ENCODE measurements at places on chromosomes 6 and 20.
A peak's percentile ranks its signal among the peaks of the same experiment; 100 is the strongest.

- peak; percentile 60 for DNase-seq
Observed at GRCh38 chr20:23441850-23442313, 2.4 kb downstream of the CSTL1 start.

- no peak for DNase-seq
Observed at GRCh38 chr6:14271789-14272736, 154.5 kb downstream of the CD83 start.

- DNase-seq: no peak
Observed at GRCh38 chr6:98942263-98942803, 5.4 kb downstream of the FBXL4 start.

DNA sequence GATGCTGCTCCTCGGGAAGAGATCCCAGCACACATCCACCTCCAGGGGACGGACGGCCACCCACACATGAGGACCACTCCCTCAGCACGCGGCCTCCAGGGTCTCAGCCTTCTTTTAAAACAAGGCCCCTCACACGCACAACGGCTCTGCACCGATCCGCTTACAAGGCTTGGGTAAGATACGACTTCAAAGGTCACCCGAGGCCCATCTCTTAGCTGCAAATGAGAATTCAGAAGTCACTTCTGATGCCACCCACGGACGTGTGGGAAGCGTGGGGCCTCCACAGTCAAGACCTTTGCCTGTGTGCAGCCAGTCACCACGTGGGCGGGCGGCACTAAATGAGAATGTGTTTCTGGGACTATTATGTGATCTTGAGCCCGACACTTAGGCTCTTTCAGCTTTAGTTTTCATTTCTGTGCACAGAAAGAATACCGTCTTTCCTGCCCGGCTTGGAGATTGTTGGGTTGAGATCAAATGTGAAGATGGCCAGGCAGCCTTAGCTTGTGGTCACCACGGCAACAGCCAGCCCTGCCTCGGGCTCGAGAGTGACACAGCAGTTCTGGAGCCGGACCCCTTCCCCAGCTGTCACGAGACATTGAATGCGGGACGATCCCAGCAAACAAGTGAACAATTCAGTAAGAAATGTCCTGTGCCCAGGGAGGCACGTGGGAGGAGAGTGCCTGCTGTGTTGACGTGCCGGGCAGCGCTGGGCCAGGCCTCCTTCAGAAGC, 91.6 kb downstream of the RAMACL start:
- no peak for DNase-seq

DNA sequence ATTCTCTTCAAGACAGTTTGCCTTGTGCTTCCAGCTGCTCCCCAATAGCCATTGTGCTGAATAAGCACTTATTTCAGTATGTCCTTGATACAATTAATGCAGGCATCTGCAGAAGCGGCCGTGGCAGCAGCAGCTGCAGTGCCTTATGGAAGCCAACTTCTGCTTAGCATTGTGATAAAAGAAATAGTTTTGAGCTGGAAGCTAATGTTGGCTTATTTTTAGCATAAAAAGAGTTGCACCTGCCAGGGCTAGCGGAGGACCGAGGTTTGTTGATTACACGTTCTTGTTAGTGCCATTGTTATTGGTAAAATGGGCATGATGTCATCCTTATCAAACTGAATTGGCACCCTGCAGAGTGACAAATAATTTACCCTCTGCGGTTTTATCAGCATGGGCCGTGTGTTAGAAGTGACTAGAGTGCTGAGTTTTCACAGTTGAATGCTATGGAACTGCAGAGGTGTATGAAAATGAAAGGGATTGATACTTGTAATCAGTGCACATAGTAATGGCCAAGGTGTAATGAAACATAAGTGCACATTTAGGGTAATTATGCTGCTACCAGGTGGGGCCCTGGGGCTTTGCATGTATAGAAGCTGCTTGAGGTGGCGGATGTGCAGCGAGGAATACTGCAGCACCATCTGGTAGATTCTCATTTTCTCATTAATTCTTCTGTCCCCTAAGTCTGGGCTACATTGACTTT, 334.3 kb downstream of the CDKAL1 start:
- DNase-seq: peak; percentile 58

DNA sequence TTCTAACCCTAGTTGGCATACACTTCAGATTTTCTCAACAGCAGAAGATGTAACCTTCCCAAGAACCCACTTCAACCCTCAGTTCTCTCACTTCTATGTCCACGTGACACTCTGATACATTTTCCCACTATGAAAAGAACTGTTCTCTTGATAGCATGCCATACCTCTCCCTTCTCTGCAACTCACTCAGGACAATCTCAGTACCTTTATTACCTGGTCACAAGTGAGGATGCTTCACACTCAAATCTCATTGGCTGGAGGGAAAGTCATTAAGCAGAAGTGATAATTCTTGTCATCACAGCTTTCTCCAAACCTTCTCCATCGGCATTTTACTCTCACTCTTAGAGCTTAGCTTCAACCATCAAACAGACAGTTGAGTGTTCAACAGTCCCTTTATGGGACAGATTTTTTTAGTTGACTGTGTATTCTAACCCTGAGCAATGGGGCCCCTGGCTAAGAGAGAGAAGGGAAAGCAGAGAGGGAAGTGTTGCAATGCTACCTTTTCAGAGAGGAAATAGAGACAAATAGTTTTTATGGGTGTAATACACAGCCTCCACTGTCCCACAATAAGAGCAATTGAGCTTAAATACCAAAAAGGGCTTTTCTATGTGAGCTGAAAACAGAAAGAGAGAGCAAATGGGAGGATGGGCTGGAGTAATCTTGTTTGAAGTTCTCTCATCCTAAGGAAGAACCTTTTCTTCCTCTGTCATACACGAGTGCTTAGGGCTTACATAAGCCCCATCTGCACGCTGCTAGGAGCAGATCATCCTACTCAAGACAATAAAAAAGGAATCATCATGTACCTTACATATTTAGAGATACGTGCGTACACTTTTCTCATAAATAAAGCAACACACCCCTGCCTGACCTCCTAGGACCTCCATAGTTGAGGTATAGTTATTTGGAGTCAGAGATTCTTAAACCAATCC, 16.0 kb downstream of the HLA-DPA1 start:
- DNase-seq: no peak

DNA sequence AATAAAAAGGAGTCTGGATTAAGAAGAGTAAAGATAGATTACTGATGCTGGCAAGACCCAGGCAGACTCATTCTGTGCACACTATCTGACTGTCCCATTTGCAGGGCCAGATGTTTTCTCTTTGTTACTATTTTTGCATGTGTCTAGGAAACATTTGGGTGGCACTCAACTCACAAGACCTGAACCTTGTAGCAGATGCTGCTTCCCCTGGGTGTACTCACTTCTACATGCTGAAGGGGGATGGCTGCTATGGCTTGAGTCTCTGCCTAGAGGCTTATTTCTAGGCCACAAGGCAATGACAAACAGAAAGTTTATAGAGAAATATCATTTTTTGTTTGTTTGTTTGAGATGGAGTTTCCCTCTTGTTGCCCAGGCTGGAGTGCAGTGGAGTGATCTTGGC, 351.4 kb downstream of the FOXA2 start:
- DNase-seq: no peak

- no peak for DNase-seq
Observed at GRCh38 chr20:59912609-59913008, 20.8 kb downstream of the SYCP2 start.

DNA sequence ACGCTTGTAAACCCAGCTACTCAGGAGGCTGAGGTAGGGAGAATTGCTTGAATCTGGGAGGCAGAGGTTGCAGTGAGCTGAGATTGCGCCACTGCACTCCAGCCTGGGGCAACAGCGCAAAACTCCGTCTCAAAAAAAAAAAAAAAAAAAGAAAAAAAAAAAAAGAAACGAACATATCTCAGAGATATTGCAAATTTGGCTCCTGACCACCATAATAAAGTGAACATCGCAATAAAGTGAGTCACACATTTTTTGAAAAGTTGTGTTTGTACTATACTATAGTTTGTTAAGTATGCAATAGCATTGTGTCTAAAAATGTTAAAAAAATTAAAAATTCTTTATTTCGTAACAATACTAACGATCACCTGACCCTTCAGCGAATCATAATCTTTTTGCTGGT, 13.3 kb downstream of the RSPH9 start:
- no peak for DNase-seq

DNA sequence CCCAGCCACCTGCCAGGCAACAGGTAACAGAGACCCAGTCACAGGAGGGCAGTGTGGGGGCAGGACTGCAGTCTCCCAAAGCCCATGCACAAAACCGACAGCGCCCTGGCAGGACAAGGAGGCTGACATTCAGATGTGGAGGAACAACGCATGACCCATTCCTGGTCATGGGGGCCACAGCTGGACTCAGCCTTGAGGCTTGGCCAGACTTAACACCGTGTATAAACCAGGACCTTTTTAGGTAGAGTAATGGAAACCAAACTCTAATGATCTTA, 8.1 kb downstream of the GFRA4 start:
- no peak for DNase-seq

- DNase-seq: peak; percentile 45
Observed at GRCh38 chr6:163392533-163392932, 22.0 kb upstream of the QKI start.

DNA sequence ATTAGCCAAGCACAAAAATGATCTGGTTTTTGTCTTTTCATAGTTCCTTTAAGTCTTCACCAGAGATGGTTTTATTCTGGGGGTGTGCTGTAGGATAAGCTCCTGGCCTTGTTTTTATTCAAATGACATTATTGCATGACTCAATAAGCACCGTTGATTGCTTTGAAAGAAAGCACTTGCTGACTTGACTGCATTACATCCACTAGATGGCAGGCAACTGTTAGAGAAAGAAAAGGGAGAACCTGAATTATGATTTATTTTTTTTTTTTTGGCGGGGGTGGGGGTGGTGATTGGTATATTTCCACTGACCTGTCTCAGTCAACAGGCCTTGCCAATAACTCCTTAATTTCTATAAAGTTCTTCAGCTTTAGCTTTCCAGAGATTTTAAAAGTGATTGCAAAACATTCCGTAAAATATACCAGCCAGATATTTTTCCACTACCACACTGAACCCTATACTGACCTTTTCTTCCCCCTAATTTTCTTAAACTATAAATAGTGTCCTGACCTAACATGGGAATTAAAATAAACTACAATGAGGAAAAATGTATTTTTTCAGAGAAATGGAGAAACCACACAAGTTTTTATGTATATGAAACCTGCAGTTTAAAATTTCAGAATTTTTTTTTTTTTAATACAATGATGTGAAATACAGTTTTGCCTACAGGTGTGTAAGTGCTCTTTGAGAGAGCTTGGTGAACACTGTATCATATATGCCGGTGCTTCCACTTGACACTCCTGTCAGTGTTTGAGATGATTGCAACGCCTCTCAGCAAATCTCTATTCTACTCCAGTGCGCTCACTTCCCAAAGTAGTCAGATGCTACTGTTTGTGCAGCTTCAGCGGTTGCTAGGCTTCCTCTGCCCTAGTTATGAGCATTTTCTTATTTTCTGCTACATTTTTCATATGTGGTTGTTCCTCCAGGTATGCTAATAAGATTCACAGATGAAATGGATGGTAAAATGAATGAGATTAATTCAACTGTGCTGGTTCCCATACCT, 274.3 kb downstream of the CD109 start:
- no peak for DNase-seq

GRCh38 chr6:119148098-119148824, 69.8 kb upstream of the FAM184A start:
- DNase-seq: no peak

DNA sequence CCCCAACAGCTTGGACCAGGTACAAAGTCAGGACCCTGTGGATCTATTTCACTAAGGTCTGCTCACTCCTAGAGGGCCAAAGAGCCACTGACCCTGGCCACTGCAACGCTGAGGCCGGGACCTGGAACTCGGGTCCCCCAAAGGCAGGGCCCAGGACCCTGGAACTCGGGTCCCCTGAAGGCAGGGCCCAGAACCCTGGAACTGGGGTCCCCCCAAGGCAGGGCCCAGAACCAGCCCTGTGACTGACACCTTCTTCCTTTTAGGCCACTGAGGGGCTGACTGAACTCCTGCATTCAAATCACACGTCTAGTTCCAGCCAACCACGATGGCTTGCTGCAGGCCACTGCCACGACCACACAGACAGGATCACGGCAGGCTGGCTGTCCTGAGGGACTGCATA, 9.4 kb downstream of the TCFL5 start:
- no peak for DNase-seq

GRCh38 chr6:99575544-99576227, 7.2 kb upstream of the CCNC start:
- no peak for DNase-seq

DNA sequence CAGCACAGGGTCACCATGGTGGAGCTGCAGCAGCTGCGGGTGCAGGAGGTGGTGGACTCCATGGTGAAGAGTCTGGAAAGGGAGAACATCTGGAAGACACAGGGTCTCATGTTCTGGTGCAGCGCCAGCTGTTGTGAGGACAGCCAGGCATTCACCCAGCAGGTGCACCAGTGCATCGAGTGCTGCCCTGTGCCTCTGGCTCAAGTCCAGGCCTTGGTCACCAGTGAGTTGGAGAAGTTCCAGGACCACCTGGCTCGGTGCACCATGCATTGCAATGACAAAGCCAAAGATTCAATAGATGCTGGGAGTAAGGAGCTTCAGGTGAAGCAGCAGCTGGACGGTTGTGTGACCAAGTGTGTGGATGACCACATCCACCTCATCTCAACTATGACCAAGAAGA, 22.9 kb upstream of the RIPK1 start:
- no peak for DNase-seq

- no peak for DNase-seq
Observed at GRCh38 chr6:17712576-17712975, 5.9 kb upstream of the NUP153 start.

DNA sequence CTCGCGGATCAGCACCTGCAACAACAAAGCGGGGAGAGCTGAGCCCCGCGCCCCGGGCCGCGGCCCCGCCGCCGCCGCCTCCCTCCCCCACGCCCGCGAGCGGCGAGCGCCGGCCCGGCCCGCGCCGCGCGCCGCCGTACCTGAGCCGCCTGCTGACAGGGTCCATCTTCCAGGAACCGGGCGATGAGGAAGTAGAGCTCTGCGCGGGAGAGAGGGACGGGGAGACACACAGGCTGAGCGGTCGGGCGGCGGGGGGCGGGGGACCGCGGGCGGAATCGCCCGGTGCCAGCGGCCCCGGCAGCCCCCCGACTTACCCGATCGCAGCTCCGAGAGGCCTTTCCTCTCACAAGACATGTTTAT, 359 bp downstream of the PHIP start:
- DNase-seq: no peak

DNA sequence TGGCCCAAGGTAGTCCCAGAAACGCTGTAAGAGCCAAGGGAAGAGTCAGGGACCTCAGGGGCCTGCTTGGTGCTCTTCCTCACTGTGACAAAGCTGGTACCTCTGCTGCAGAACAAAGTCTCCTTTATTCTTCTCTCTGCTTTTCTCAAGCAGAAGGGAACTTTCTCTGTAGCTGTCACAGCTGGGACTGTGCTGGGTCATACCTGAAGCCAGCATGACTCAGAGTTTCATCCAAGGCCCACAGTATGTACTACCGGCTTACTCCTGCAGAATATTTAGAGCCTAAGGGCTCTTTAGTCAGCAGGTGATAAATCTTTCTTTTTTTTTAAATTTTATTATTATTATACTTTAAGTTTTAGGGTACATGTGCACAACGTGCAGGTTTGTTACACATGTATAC, 183.2 kb downstream of the TINAG start:
- no peak for DNase-seq
